ENCODE measurements at places on chromosomes 11 and 22. TPM values are rescaled to one million over a fixed set of nuclear protein-coding genes. Genes with fewer than 3 reads are reported as not detected.
A peak's percentile ranks its signal among the peaks of the same experiment; 100 is the strongest.

DNA sequence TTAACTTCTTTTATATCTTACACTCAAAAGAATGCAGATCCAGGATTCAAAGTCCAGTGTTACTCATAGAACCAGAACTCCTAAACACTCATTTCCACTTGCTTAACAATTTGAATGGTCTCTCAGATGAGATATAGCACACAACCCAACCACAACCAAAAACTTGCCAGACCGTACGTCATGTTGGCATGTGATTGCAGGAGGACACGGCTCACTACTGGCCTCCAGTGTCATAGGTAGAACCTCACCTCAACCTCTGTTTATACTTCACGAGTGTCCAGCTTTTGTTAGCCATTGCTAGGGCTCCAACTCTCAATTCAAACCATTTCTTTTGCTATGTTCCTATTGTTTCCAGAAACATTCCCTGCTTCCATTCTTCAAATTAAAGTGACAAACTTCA lies 58.5 kb upstream of the PDGFD start:
- DNase-seq, result no peak
- H3K4me3 ChIP-seq, result no peak overlapping the region
- no peak overlapping the region for H3K27ac ChIP-seq
- H3K36me3 ChIP-seq, result no peaks in the 10 kb centered on the region

GRCh38 chr22:31173386-31174145 lies 13.6 kb downstream of the RNF185 start:
- no peaks in the 10 kb centered on the region for H3K4me1 ChIP-seq
- no peaks in the 10 kb centered on the region for H3K27me3 ChIP-seq
- no peak overlapping the region for H3K27ac ChIP-seq
- H3K36me3 ChIP-seq, result no peaks in the 10 kb centered on the region
- no peak for DNase-seq

GRCh38 chr11:78465169-78465942 lies 47.7 kb upstream of the GAB2 start:
- no peaks in the 10 kb centered on the region for H3K4me1 ChIP-seq
- H3K27ac ChIP-seq, result no peak overlapping the region
- H3K27me3 ChIP-seq, result no peaks in the 10 kb centered on the region
- H3K4me3 ChIP-seq, result no peak overlapping the region
- peaks cover 7% of the 10 kb centered on the region for H3K36me3 ChIP-seq

GRCh38 chr11:69894648-69895047 lies 75.4 kb upstream of the FGF3 start:
- H3K4me3 ChIP-seq, result no peak overlapping the region
- H3K27ac ChIP-seq, result no peak overlapping the region
- no peaks in the 10 kb centered on the region for H3K27me3 ChIP-seq
- no peak for DNase-seq
- peaks cover 12% of the 10 kb centered on the region for H3K4me1 ChIP-seq

DNA sequence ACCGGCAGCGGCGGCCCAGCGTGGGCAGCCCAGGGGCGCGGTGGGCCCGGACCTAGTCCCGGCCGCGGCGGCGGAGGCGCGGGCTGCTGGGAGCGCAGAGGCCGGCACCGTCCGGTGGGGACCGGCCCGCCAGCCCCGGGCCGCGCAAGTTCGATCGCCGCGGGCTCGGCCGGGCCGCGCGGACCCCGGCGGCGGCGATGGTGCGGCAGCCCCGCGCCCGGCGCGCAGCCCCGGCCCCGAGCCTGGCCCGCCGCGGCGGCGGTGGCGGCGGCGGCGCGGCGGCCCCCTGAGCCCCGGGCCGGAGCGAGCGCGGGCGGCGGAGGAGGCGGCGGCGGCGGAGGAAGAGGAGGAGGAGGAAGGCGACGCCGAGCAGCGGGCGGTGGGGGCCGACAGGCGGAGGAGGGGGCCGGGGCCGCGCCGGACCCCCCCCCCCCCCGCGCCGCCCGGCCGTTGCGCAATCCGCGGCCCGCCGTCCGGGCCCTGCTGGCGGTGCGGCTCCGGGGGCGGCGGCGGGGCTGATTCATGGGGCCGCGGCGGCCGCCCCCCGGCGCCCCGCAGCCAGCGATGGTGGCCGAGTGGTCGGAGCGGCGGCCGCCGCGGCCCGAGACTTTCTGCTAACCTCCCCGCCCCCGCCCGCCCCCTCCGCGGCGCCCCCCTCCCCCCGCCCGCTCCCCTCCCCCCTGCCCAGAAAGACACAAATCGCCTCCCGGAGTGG lies 1251.9 kb downstream of the BRD1 start:
- H3K27me3 ChIP-seq, result no peaks in the 10 kb centered on the region
- no peak for DNase-seq
- no peak overlapping the region for H3K27ac ChIP-seq

GLB1L2 gene
- total RNA-seq, result 15.8 TPM

GRCh38 chr11:126197277-126197939 lies 14.0 kb downstream of the RPUSD4 start:
- H3K27ac ChIP-seq, result no peak overlapping the region
- peaks cover 20% of the 10 kb centered on the region for H3K36me3 ChIP-seq
- no peak overlapping the region for H3K4me3 ChIP-seq
- DNase-seq, result no peak
- no peaks in the 10 kb centered on the region for H3K4me1 ChIP-seq
- H3K27me3 ChIP-seq, result no peaks in the 10 kb centered on the region

DNA sequence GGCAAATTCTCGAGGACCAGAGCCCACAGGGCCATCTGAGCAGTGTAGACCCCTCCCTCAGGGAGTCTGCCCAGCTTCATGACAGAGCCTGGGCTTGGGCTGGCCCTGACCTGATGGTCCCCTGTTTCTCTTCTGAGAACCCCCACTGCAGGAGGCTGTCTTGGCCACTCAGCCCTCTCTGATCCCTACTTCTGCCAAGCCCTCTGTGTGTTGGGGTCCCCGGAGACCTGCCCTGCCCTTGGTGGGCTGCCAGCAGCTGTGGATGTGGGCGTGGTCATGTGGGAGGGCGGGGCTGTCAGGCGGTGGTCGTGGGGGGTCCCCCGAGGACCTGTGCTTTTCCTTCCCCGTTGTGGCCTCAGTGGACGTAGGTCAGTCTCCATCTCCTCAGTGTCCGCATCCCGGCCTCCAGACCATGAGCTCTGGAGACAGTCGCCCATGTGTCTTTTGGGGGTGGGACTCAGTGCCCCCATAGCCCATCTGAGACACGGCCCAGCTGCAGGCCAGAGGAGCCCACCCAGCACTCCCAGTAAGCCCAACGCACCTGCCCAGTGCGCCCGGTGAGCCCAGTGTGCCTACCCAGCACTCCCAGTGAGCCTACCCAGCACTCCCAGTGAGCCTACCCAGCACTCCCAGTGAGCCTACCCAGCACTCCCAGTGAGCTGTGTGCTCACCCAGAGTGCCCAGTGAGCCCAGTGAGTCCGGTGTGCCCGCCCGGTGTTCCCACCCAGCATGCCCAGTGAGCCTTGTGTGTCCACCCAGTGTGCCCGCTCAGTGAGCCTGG lies 409.2 kb downstream of the TBC1D22A start:
- no peak overlapping the region for H3K27ac ChIP-seq
- H3K4me3 ChIP-seq, result no peak overlapping the region
- peak; percentile 21 for DNase-seq
- no peaks in the 10 kb centered on the region for H3K36me3 ChIP-seq
- H3K27me3 ChIP-seq, result no peaks in the 10 kb centered on the region
- H3K4me1 ChIP-seq, result 0 out of 2 replicates have a peak, but pooled peaks cover 3% of the 10 kb centered on the region

GRCh38 chr11:30346068-30346688 lies 23.3 kb downstream of the ARL14EP start:
- no peaks in the 10 kb centered on the region for H3K4me1 ChIP-seq
- H3K27me3 ChIP-seq, result no peaks in the 10 kb centered on the region
- H3K27ac ChIP-seq, result no peak overlapping the region
- no peak overlapping the region for H3K4me3 ChIP-seq
- peak; percentile 58 for DNase-seq
- no peaks in the 10 kb centered on the region for H3K36me3 ChIP-seq

DNA sequence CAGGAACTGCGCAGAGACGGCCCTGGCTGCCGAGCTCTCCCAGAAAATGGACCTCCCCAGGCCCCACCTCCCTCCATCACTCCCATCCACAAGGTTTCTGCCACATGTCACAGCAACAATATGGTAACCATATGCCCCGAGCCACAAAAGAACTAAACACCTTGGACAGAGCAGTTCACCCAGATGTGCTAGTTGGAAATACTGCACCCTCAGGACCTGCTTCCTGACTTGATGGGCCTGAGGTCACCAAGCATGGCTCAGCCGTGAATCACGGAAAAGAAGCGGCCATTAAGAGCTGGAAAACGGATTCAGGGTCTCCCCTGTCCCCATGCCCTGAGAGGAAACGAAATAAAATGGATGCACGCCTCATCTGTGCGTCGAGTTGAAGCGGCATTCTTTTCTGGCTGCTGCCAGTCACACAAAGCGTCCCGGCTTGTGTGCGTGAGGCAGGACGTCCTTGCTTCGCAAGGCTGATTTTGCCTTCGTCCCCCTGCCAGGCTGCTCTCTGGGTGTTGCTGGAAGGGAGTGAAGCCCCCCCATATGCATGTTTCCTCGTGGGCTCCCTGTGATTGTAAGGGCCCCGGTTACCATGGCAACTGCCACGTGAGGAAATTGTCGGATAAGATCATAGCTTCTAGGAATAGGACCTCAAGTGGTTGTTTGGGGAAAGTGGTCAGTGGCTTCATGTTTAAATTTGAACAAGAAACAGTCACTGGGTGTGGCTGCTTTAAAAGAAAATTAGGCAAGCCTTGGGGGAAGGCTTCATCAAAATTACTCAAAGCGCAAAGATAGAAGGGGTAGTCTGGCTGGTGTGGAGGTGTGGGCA lies 51.7 kb downstream of the FLI1 start:
- no peaks in the 10 kb centered on the region for H3K4me1 ChIP-seq
- no peaks in the 10 kb centered on the region for H3K27me3 ChIP-seq
- H3K4me3 ChIP-seq, result no peak overlapping the region
- H3K27ac ChIP-seq, result no peak overlapping the region

OR8G1 gene
- total RNA-seq, result not detected

RASSF7 gene
- 65.5 TPM for total RNA-seq

STX3 gene
- total RNA-seq, result 178 TPM

LARGE2 gene
- 67.4 TPM for total RNA-seq

OR51E1 gene
- not detected for total RNA-seq

GRCh38 chr22:44279069-44279360 lies 33.7 kb downstream of the SHISAL1 start:
- no peak overlapping the region for H3K4me3 ChIP-seq
- no peaks in the 10 kb centered on the region for H3K4me1 ChIP-seq
- H3K27me3 ChIP-seq, result no peaks in the 10 kb centered on the region
- no peak for DNase-seq
- H3K36me3 ChIP-seq, result no peaks in the 10 kb centered on the region
- no peak overlapping the region for H3K27ac ChIP-seq

DNA sequence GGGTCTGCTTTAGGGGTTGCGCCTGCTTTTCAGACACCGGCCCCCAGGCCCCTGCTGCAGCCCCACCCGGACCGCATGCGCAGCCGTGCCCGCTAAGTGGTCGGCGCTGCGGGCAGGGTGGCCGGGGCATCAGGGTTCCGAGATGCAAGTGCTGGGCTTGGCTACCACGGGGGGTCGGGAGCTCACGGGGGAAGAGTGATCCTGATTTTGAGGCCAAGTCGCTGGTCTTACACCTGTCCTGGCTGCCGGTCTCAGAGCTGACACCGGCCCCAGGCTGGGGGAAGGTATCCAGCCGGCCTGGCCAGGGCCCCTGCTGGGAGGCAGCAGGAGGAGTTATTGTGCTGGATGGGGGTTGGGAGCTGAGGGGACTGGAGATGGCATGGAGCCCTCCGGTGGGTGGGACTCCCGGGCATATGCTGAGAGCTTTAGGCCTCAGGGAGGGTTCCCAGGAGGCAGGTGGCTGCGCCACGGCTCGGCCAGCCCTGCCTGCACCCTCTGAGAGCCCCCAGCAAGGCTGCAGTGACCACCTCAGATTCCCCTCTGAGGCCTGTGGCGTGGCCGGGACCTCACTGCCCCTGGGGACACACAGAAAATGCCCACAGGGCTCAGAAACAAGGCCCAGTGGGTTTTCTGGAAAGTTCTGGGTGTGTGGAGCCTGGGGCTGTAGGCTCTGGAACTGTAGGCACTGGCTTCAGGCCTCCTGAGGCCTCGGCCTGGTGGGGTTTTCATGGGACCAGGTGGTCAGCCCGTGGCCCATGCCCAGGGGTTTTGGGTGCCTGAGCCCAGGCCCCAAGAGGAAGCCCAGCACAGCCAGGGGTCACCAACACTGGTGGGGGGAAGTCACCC lies 4.4 kb upstream of the MUC5AC start:
- no peak for DNase-seq
- H3K4me1 ChIP-seq, result peaks cover 29% of the 10 kb centered on the region

LMNTD2 gene
- total RNA-seq, result 11.9 TPM

ABCG4 gene
- not detected for total RNA-seq

- no peak for DNase-seq
- H3K36me3 ChIP-seq, result no peaks in the 10 kb centered on the region
- H3K27ac ChIP-seq, result no peak overlapping the region
- H3K4me1 ChIP-seq, result peaks cover 14% of the 10 kb centered on the region
These were observed 6.6 kb downstream of the SERHL2 start for GRCh38 chr22:42560381-42560780.

- peaks cover 80% of the 10 kb centered on the region for H3K4me1 ChIP-seq
- H3K27me3 ChIP-seq, result no peaks in the 10 kb centered on the region
- peak overlapping the region; percentile 99 for H3K27ac ChIP-seq
- DNase-seq, result no peak
- peak overlapping the region; percentile 89 for H3K4me3 ChIP-seq
- 0 out of 2 replicates have a peak, but pooled peaks cover 2% of the 10 kb centered on the region for H3K36me3 ChIP-seq
These were observed 574 bp downstream of the PRSS23 start for GRCh38 chr11:86800960-86801272.

GRCh38 chr11:34495239-34495723 lies 18.3 kb downstream of the ELF5 start:
- no peak for DNase-seq
- no peaks in the 10 kb centered on the region for H3K36me3 ChIP-seq
- no peaks in the 10 kb centered on the region for H3K4me1 ChIP-seq
- H3K27ac ChIP-seq, result no peak overlapping the region
- no peaks in the 10 kb centered on the region for H3K27me3 ChIP-seq

- no peaks in the 10 kb centered on the region for H3K27me3 ChIP-seq
- H3K4me3 ChIP-seq, result peak overlapping the region; percentile 59
- DNase-seq, result no peak
- H3K36me3 ChIP-seq, result peaks cover 2% of the 10 kb centered on the region
- H3K27ac ChIP-seq, result peak overlapping the region; percentile 96
These were observed 9.2 kb downstream of the RELA start for GRCh38 chr11:65653229-65654225.

DNA sequence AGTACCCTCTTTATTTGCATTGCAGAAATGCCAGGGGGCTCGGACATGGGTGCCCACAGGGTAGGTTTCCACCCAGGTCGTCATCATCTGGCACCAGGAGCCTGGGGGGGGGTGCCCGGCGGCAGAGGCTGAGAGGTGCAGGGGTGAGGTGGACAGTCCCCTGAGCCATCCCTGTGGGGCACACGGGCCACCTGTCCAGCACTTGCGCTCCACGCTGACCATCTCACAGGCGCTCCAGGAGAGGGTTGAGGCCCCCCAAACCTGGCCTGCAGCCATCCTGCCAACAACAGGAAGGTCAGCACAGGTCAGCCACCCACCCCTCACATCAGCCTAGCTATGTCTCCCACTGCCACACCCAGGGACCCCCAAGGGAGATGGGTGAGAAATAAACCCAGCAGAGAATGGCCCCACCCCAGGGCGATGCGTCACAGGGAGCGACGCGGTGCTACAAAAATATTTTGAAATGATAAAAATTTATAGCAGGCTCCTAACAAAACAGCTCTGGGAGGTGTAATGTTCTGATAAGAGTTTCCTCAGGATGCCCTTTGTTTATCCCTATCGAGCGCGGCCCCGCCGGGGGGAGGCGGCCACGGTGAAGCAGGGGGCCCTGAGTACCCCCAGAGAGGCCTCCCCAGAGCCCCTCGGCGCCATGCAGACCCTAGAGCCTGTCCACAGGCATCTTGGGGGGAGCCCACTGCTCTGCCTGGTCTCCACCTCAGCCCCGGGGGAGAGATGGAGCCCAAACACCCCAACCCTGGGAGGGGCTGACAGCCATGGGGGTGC lies 21.0 kb upstream of the GNB1L start:
- H3K36me3 ChIP-seq, result no peaks in the 10 kb centered on the region
- H3K27ac ChIP-seq, result no peak overlapping the region
- peaks cover 12% of the 10 kb centered on the region for H3K4me1 ChIP-seq
- DNase-seq, result peak; percentile 22
